SJSA1 (cell line): ENCODE measurements at places on chromosomes 1 and 21. TPM values are rescaled to one million over a fixed set of nuclear protein-coding genes. Genes with fewer than 3 reads are reported as not detected.

FHAD1 gene
- total RNA-seq: 0.19 and 0.47 TPM in 2 replicates

OLIG2 gene
- not detected in 2 replicates for total RNA-seq

ERICH3 gene
- total RNA-seq: not detected in 2 replicates

BSND gene
- not detected in 2 replicates for total RNA-seq

CLDN17 gene
- not detected in 2 replicates for total RNA-seq

KRTAP19-4 gene
- total RNA-seq: not detected in 2 replicates

DNA sequence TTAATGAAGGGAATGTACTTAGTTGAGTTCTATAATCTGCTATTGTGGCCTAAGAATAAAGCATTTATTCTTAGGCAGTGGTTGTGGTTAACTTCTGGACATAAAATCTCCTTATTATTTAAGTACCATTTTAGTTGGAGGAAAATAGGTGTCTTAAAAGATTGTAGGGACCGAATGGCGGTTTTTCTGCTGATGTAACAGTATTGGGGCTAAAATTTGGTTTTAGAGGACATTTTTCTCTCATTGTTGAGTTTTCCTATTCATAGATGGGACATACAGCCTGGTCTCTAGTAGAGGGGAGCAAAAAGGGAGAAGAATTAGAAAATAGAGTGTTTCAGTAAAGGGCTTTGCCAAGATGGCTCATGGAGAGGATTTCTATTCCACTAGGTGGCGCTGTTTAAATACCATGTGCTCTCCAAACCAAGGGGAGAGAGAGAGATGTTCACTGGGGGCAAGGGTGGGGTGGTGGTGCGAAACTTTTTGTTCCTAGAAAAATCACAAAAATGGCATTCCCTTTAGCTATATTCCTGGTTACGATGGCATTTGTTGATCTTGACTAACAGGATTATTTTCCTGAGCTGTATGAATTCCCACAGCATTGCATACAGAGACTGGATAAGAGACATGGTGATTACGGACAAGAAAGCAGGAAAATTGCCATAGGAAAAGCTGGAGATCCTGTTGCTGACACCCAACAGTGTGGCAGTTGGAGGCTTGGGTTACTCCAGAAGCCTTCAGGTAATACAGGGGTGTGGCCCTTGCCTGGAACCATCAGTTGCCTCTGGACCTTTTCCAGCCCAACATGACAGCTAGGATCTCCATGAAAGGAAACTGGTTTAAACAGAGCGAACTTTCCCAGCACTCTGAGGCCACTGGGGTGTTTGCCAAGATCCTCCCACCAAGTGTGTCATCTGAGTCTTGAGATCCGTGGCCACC is 18.2 kb upstream of the FCGR2A start:
- DNase-seq: peak; percentile 41

- DNase-seq: peak; percentile 72
These were observed 52.4 kb upstream of the USP1 start for GRCh38 chr1:62384276-62385005.

DNA sequence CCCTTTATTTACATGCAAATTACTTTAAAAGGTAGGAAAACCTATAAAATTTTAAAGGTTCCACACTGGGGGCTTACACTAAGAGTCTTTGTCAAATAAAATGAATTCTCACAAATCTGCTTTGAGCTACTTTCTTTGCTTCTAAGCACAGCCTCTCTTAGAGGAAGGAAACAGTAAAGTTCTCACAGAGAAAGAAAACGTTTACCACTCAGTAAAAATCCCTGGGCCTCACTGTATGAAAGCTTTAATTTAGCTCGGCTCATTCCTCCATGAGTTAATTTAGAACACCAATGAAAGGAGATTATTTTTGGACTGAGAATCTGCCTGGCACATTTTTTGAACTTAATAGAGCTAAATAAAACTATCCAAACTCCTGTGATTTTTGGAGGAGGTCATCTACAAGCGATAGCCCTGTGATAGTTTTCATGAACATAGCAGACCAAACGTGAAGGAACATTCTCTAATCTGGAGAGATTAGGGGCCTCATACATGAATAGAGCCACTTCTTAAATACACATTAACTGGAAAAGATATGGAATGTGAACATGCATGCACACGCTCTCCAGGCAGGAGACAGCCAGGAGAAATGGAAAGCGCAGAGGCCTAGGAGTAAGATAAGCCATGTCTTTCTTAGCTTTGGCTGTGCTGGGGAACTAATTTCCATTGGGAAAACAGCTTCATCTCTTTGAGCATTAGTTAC is 32.8 kb downstream of the PRRX1 start:
- no peak for DNase-seq

DNA sequence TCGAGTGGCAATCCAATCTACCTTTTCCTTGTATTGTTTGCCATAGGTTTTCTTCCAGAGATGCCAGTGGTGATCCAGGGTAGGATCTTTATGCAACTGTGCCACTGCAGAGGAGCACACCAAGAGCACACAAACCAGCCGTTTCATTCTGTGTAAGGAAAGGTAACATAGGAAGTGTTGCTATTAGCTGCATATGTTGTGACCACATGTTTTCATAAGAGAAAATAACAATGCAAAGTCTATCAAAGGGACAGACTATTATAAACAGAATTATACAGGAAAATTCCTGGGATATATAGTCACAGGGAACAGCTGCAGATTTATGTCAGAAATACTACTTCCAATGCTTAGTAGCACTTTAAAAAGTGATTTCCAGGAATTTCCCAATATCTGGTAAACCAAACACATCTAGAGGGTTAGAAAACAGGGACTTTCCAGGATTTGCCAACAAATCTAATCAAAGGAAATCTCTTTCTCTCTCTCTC is 919 bp downstream of the CTSS start:
- peak; percentile 83 for DNase-seq

DNA sequence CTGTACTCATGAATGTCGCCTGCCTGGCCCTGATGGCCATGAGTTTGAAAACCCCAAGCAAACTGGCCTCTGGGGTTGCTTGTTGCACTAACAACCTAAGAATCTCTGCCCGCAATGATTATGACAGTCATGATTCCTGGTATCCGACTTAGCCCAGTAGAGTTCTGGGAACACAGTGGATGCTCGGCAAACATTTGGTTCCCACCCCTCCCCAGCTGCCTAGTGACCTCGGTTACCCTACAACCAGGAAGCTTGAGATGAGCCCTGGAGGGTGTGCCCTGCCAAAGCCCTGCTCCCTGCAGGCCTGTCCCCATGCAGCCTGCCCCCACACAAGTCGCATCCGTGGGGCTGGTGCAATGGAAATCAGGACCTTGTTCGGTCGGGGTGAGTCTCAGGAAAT is 76.0 kb upstream of the ZBTB40 start:
- DNase-seq: no peak

- DNase-seq: no peak
These were observed 692.0 kb downstream of the NCAM2 start for GRCh38 chr21:21690068-21690665.

DNA sequence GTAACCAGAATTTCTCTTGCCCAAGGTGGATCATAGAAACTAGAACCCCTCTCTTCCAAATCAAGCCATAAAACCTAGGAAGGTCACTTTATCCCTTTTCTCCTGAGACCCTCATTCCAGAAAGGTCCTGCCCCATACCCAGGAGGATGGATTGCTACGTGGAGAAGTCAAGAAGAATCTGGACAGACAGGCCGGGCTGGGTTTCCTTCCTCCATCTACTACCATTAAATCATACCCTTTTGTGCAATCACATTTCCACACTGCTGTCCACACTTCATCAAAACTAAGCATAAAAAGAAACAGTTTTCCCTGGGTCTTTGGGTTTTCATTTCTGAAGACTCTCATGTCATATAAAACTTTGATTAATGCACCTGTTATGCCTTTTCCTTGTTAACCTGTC is 65.4 kb downstream of the C21orf91 start:
- DNase-seq: no peak

DNA sequence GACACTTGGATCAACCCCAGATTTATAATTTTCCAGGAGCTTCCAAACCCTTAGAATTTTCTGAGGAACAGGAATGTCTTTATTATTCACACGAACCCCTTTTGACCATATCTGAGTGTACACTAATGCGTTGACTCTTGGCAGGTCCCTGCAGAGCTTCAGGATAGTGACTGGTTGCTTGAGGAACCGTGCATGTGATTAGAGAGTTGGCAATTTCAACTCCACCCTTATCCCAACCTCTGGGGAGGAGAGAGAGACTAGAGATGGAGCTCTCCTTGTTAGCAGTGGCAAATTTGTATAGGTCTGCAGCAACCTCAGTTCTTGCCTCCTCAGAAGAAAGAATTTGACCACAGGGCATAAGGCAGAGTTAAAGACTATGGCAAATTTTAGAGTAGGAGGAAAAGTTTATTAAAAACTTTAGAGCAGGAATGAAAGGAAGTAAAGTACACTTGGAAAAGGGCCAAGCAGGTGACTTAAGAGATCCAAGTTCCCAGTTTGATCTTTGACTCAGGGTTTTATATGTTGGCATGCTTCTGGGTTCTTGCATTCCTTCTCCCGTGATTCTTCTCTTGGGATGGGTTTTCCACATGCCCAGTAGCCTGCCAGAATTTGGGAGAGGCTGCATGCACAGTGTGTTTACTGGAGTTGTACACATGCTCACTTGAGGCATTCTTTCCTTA is 93.8 kb upstream of the ETV3 start:
- DNase-seq: no peak

DNA sequence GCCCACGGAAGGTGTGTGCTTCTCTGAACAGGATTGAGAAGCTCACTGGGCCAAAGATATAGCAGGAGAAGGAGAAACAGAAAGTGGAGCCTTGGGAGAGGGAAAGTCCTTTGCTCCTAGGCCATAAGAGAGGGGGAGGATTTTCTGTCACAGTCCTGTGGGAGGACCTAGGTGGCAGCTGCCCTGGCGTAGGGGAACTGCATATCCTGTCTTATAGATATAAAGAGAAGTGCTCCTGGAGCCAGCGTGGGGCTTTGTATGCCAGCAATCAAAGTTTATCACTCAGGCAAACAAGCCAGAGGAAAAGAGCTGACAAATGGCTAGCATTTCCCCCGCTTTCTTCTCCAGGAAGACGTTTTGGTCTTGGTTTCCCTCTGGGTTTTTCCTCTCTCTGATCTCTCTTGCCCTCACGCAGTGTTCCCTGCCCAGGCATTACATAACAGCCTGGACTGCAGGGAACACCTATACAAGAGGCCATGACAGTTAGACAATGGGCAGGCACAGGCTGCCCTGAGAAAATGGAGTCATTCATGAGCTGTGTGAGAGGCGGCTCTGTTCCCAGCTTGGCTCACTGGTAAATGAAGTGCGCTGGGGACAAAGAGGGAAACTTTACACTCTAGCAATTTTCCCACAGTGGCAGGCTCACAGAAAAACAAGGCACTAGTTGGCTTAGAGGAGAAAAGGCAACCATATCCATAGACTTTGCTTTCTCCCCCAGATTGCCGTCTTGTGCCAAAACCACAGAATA is 52.5 kb upstream of the ZNF648 start:
- no peak for DNase-seq

DNA sequence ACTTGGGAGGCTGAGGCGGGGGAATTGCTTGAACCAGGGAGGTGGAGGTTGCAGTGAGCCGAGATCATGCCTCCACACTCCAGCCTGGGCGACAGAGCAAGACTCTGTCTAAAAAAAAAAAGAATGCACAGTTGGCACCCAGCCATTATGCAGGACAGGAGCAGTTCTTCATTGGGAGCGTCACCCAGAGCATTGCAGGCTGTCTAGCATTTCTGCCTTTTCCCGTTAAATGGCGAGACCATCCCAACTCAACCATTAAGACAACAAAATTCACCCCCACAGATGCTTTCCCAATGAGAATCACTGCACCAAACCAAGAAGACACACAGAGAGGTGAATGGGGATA is 105.8 kb downstream of the EDEM3 start:
- no peak for DNase-seq

DNA sequence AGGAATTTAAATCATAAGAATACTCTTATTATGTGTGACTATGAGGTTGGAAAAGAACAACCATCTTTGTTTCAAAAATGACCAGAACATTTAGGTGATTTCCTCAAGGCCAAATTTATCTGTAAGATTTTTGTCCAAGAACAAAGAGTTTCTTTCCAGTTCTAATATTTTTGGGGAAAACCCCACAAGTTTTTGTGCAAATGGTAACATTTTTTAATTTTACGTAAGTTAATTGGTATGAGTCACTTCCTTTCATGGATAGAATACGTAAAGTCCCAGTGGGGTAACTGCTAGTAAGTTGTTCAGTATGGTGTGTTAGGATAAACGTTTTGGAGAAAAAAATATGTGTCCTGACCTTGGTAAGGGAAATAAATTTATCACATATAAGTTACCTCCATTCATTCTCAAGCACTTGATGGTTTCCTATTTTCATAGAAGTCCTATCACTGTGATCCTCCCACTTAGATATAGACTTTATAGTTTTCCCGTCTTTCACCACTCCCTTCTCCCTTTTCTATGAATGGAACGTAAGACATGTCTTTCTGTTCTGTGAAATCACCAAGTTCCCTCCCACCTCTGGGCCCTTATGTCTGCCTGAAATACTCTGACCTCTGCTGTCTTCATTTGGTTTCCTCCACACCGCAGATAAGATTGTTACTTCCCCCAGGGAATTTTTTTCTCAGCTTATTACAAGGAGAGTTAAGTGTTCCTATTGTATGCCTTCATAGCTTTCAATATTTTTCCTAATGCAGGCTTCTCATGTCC is 34.9 kb upstream of the TSNAX start:
- peak; percentile 33 for DNase-seq

DNA sequence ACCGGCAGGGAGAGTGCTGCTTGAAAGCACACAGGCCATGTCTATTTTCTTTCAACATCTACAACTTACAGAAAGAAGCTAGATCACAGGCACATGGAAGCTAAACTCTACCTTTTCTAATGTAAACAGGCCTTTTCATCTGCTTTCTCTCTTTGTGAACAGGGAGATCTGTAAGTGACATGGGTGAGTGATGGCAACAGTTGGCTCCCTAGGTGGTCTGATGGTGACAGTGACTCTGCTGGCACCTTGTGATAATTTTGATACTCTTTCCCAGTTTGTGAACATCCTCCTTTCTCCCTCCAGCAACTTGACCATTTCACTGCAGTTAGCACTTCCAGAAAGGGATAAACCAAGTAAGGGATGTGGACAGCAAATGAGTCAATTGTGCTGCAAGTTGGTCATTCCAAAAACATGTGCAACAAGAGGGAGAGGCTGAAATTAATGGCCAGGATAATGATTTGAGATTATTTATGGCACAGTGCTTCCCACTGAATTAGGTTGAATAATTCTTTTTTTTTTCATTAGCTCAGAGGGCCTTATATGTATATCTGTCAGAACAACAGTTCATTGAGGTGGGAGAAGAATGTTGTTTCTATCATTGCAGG is 89.5 kb downstream of the XCL2 start:
- no peak for DNase-seq

DNA sequence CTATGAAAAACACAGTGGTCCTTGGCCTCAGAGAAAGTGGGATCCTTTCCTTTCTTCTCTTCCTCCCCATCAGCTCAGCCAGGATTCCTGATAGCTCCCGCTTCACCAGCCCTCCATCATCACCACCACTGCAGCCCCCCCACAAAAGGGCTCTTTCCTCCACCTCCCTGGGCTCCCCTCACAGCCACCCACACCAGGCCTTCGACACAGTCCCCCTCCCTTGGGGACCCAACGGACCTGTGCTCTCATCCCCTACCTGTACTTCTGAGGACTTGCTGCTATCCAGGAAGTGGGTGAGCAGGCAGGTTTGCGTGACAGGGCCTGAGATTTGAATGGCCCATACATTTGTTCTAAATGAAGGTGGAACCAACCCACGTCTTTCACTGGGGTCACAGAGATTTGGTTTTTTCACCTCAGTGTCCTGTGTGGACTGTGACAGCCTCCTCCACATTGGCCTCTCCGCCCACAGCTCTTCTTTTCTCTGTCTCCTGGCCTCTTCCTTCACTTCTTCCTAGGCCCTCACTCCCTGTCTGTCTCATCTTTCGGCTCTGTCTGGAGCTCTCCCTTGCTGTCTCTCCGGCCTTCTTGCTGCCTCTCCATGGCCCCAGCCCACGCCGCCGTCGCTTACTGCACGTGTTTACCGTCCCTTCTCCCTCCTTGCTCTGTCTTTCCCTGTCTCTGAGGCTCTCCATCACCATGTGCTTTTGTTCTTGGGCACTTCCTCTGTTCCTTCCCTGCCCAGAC is 238.6 kb downstream of the FOXD2 start:
- DNase-seq: peak; percentile 35
